Activated CD8-positive, alpha-beta memory T cell treated with anti-CD3 and anti-CD28 coated beads, Interleukin-2, amount 50 U/mL, for 4 hours (primary cell): ENCODE measurements at places on chromosomes 1 and 21.
A peak's percentile ranks its signal among the peaks of the same experiment; 100 is the strongest.

- DNase-seq = no peak
Measured at GRCh38 chr1:196381544-196381943, 226.7 kb downstream of the KCNT2 start.

GRCh38 chr1:56406821-56407220 is 172.5 kb downstream of the PLPP3 start:
- no peak for DNase-seq

DNA sequence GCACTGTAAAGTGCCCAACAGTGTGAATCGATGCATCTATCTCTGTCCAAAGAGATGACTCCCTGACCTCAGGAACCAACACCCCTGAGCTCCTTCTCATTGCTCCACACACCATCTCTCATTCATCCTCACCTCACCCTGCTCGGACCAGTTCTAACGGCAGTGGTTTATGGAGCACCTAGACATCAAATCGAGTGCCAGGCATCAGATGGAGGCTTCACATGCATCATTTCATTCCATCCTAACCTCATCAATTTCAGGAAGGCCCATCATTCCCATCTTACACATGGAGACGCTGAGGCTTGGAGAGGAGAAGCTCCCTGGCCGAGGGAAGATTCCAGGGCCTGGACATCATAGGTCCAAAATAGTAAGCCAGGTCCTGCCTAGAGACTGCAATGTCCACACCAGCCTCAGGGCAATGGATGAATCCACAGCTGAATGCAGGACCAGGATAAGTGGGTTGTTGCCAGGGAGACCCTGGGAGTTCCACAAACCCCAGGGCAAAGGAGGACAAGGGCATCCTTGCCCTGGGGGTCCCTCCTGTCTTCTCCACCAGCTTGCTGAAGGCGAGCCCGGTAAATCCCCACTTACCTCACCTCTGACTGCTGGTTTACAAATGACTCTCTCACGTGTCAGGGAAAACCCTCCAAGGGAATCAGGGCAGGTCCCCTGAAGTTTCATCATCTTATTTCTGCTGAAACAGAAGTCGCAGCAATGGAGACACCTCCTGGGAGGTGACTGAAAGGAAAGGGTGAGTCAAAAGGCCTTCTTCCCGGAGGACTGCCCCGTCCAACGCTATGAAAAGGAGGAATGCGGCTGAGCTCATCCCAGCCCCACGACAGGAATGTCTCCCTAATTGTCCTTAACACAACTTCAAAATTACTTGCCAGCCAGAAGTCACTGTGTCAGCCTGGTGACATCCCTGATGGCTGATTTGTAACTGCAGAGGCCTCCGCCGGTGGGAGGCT is 9.0 kb upstream of the IFFO2 start:
- DNase-seq = no peak

GRCh38 chr1:168691541-168691940 is 37.5 kb downstream of the DPT start:
- DNase-seq = no peak

DNA sequence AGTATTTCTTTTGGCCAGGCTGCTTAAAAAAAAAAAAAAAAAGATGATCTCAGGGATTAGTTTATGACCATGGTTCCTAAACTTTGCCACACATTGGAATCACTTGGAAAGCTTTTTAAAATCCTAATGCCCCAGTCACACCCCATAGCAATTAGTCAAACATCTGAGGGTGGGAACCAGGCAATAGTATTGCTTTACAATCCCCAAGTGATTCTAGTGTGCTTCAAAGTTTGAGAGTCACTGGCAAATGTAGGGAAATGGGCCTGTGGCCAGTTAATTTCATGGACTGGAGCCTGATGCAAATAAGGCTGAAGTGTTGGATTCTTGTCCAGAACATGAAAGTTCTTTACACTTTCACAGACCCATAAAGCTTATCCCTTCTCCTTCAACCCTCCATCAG is 374.6 kb upstream of the ESRRG start:
- DNase-seq = no peak

- DNase-seq = no peak
Measured at GRCh38 chr1:21341517-21342078, 51.3 kb upstream of the ECE1 start.

DNA sequence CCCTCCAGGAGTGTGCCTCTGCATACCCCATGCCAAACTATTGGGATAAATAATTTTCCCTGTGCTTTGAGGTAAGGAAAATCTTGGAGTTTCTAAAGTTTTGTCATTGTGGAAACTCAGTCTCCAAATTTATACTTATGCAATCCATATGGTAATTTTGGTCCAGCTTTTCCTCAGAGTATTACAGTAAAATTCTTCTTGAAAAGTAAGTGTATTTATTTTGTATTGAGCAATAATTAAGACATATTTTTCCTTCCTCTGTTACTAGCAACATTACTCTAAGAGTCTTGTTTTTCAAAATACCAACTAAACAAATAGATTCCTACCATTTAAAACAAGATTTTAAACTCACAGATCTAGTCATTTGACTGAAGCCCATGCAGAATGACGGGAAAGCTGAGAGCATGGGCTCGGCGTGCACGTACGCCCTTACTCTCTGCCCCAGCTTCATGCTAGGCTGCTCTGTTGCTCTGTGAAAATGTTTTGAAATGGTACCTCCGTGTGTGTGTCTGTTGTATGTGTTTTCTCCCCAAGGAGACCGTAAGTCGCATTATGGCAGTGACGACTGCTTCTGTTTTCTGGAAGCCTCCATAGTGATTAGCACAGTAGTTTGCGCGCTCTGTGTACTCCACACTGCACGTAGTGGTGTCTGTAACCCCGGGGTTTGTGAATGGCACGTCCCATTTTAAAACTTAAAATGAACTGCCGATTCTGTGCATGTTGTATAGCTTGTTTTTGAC is 165.3 kb downstream of the SDCCAG8 start:
- no peak for DNase-seq

- DNase-seq = no peak
Measured at GRCh38 chr21:17482928-17483327, 29.9 kb upstream of the CXADR start.

DNA sequence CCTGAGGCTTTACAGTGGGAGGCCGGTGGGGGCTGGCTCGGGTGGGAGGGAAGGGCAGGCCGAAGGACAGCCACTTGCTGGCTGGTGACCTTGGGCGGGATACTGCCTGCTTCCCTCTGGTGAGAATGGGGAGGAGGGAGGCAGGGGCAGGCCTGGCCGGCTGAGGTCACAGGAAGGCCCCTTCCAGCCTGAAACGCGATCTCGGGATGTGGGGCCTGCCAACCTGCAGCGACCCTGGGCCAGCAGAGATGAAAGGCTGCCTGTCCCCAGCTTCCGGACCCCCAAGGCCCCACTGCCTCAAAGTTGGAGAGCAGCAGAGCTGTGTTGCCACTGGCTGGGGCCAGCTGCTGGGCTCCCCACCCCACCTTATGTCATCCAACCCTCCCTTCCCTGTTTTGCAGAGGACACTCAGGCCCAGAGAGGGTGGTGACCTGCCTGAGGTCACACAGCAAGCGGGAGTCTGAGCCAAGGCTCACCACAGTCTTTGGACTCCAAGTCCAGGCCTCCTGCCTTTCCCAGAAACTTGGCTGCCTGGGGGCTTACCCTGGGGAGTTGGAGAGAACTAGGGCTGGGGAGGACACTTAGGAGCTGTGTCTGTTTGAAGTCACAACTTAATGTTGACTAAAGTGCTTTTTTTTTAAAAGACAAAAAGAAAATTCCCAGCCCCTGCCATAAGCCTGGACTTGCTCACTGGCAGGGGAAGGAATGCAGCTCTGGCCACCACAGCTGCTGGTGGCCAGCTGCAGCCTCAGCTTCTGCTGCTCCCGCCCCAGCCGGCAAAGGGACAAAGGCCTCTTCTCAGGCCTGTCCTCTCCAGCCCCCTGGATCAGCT is 14.8 kb upstream of the WASF2 start:
- no peak for DNase-seq

DNA sequence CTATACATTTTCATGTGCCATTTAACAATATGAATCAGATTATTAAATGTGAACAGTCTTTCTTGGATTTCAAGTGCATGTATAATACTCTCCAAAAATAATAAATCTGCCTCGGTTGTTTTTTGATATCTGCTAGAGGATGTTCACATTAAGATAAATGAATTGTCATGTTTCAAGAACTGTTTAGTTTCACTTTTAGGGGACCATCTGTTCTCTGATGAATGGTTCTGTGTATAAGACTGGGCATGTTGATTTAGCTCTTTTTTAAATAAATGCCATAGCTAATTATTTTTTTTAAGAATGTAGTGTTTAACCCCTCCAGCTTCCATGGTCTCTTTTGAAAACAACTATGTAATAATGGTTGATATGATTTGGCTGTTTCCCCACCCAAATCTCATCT is 1245.1 kb upstream of the ADGRL4 start:
- no peak for DNase-seq

DNA sequence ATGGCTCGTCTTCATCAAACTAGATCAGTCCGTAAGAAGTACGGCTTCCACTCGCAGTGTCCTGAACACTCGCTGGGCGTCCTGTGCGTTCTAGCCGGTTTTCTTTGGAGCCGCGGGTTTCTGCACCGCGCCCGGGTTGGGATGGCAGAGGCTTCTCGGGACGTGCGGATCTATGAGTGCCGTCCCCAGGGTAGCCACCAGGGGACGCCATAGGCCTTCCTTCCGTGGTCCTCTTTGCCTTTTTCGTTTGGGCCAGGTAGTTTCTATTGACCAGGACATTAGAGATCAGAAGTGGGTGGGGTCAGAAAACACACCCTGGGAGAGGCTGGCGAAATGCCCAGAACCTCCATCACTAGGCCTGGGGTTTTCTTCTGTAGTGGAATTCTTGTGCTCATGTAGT is 273.8 kb downstream of the FAM72C start:
- no peak for DNase-seq

- no peak for DNase-seq
Measured at GRCh38 chr1:7629465-7630195, 141.5 kb upstream of the VAMP3 start.

DNA sequence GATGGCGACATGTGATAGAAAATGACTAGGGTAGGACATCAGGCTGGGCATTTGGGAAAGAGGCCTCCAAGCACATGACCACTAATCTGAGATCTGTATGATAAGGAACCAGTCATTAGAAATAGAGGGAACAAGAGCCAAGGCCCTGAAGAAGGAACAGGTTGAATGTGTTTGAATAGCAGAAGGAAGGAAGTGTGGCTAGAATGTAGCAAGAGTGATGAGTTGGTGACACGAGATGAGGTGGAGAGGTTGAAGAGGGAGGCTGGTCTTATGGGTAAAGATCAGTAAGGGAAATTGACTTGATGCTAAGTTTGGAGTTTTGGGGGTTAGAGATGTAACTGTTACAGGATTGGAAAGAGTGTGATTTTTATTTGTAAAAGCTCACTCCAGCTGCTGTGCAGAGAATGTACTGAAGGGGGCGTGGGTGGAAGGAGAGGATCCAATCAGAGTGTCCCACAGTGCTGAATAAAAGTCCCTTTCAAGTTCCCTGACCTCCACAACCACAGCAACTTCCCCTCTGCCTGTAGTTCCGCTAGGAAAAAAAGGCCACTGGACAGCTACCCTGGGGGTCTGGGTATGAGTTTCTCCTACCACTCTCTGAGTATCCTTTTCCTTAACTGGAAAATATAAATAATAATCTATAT is 295.0 kb downstream of the OMA1 start:
- no peak for DNase-seq

DNA sequence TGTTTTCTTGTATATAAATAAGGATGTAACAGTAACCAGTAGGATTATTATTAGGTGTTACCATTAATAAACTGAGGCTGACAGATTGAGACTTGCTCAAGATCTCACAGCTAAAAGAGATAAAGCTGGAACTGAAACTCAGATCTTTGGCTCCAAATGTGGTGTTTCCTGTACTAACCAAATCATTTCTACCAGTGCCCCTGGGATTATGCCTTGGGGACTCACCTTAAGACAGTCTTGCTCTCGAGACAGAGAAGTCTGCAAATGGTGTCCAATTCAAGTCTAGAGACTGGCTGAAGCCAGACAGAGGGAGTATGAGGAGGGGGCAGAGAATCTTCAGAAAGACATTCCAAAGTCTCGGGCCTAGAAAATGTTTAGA is 593 bp upstream of the CD53 start:
- no peak for DNase-seq

DNA sequence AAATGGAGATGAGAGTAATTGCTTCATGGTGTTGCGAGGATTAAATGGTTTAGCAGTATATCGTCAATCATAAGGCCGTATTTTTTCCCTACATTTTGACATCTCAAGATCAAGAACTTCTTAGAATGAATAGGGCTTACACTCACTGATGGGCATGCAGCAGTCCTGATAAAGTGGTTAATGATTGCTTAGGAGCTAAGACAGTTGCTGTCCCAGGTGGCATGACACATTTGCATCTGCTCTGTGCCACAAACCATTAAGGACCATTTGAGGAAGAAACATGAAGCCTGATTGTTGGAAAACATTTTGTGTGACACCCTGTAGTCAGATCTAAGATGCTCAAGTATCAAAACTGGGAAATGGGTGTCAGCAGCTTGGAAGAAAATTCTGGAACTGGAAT is 81.0 kb upstream of the SGIP1 start:
- DNase-seq = no peak

- peak; percentile 46 for DNase-seq
Measured at GRCh38 chr1:2821966-2822620, 20.6 kb upstream of the TTC34 start.

- no peak for DNase-seq
Measured at GRCh38 chr1:39131940-39132339, 72.6 kb upstream of the MACF1 start.

GRCh38 chr1:233248014-233248413 is 47.5 kb downstream of the PCNX2 start:
- no peak for DNase-seq
